ENCODE measurements at places on chromosomes 5 and 9. TPM values are rescaled to one million over a fixed set of nuclear protein-coding genes. Genes with fewer than 3 reads are reported as not detected.

OR1Q1 gene
- total RNA-seq: not detected

DNA sequence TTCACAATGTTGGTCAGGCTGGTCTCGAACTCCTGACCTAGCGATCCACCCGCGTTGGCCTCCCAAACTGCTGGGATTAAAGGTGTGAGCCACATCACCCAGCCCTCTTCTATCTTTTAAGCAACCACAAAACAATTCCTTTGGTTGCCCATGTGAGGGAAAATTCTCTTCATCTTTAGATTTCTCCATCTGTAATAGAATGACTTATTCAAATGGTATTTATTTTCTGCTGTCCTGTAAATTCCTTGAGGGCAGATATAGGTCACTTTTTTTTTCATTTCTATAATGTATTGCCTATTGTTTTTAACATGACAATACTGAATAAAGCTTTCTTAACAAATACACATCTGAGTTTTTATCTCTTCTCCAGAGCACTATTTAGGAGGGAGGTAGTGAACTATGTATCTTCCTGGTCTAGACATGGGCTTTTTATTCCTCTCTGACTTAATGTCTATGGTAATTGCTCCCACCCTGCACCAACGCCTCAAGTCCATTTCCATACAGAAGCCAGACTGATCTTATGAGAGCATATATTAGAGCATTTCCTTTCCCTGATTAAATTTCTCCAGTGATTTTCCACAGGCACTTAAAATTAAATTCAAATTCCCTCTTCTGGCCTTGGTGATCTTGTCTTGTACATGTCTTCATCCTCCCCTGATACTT is 595.6 kb downstream of the CAAP1 start:
- no peak for DNase-seq

PAEP gene
- total RNA-seq: not detected

- no peak for DNase-seq
Observed at GRCh38 chr5:82884821-82885471, 192.2 kb downstream of the TMEM167A start.

DNA sequence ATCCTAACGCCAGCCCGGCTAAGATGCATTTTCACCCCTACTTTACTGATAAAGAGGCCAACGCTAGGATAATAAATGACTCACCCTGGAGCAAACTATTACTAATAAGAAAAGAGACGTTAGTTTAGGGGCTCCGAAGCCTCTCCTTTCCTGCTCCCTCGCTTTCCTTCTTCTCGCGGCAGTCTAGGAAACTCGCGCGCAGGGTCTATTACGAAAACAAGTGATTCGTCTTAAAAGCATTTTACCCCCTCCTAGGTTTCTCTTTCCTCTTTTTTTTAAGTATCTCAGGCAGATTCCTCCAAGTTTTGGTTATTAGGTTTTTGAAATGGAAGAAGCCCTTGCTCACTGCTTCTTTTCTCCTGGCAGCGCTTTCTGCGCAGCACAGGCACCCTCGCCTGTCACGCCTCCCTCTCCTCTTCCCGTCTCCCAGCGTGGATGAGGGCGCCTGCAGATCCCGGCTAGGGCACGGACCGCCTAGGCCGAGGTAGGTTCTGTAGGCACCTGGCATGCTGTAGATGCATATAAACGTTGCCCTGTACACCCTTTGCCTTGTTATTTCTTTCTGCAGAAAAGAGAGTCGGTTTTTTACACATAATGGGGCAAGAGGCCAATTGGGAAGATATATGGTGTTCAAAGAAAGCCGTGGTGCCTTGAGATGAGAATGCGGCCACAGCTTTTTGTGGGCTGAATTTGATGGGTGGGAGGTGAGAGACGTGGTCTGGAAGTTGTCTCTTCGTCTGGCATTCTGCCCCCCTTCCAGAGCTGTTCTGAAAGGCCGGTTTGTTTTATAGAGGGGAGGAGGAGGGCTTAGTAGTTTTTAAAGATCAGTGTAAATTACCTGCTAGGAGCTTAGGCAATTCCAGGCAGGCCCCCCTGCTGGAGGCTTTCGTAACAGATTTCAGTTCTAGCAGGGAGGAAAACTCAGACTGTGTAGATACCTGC is 983 bp downstream of the GCNT1 start:
- DNase-seq: no peak

DNA sequence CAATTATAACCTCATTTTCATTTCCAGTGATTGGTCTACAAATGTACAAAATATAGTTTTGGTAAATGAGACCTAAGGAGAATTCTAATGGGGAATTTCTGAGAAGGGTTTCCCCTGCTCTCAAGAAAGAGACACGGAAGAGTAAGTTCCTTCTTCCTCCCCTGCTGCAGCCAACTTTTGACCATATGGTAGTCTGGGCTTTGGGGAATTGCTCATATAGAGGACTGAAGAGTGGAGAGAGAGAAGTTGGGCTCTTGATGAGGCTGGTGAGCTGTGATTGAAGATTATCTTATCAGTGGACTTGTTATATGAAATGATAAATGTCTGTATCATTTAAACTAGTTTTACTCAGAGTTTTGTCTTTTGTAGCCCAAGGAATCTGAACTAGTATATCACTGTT is 4.3 kb upstream of the LNPEP start:
- DNase-seq: no peak

GRCh38 chr5:140325486-140325885 is 20.9 kb downstream of the HBEGF start:
- no peak for DNase-seq

SPATA9 gene
- total RNA-seq: not detected

DNA sequence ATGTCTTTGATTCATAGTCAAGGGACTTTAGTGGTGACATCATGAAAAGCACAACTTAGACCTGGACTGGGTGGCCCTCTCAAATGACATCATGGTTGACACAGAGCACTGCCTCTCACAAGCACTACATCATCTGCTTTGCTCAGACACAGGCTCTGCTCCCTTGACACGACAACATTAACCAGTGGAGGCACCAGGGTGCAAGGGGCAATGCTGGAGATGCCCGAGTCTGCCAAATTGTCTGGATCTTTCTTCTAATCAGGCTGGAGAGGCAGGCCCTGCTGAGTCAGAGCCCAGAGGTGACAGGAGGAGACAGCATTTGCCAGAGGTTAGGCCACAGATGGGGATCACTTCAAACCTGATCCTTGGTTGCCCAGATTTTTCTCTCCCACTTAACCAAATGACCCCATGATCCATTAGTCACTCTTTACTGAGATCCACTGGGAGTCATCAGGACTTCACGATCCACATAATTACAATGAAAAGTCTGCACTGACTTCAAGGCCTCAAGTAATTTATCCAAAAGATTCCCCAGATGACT is 174.4 kb downstream of the SLIT3 start:
- no peak for DNase-seq

NNT gene
- total RNA-seq: 26.0 TPM

DNA sequence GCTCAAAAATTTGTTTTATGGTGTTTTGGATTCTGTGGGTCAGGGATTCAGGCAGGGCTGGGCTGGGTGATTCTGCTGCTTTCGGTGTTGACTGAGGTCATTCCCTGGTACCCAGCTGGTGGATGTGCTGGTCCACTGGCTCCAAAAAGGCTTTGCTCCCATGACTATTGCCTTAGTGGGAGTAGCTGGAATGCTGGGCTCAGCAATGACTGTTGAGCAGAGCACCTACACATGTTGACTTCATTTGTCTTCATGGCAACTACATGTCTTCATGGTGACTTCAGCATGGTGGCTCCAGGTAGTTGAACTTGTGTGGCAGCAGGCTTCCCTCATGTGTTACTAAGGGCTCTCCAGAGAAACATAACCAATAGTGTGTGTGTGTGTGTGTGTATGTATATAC is 297.2 kb downstream of the DOCK8 start:
- no peak for DNase-seq

LAMC3 gene
- 0.05 TPM for total RNA-seq

FBLL1 gene
- not detected for total RNA-seq

- DNase-seq: no peak
Observed at GRCh38 chr5:154351566-154351965, 94.2 kb upstream of the SAP30L start.

DNA sequence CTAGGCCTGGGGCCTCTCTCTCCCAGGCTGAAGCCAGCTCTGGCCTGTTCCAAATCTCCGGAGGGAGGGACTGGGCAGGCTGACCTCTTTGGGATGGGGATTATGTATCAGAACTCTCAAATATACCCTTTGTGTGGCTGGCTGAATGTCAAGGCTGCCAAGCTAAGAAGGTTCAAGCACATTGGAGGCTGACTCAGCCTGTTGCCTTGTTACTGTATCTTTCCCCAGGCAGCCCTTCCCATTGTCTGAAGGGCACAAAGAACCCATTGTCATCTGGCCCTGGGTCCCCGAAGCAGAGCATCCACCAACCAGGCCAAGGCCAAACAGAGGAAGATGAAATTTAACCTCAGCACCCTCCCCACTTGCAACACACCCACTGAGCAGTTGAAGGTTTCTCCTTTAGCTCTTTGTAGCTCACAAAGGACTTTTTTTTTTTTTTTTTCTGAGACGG is 7.3 kb upstream of the SPARC start:
- DNase-seq: no peak

GRCh38 chr5:179533907-179534306 is 16.4 kb upstream of the RUFY1 start:
- DNase-seq: no peak

DNA sequence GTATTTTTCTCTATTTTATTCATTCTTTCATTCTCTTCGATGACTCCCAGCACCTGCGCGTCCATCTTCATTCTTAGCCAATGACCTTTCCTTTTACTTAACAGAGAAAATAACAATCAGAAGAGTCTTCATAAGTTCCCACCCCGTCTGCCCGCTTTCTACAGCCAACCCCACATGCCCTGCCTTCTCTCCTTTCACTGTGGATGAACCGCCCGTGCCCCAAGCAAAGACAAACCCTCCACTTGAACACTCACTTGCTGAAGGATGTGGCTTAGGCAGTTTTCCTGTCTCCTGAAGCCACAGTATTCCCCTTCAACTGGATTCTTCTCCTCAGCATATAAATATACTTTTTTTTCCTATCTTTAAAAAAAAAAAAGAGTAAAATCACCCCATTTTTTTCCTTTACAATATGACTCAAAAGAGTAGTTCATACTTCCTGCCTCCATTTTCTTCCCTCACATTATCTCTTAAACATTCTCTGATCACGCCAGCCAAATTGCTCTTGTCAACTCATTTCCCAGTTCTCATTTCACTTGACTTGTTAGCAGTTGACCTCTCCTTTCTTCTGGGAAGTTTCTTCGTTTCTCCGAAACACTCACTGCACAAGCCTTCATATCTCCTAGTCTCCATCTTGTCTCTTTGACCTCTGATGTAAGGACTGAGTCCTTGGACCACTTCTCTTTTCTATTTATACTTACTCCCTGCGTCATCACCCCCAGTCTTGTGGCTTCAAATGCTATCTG is 11.1 kb downstream of the NIPSNAP3B start:
- no peak for DNase-seq

ZMYND19 gene
- 122 TPM for total RNA-seq

PHYHD1 gene
- not detected for total RNA-seq

- DNase-seq: no peak
Observed at GRCh38 chr5:96006291-96006690, 44.6 kb upstream of the ELL2 start.

DNA sequence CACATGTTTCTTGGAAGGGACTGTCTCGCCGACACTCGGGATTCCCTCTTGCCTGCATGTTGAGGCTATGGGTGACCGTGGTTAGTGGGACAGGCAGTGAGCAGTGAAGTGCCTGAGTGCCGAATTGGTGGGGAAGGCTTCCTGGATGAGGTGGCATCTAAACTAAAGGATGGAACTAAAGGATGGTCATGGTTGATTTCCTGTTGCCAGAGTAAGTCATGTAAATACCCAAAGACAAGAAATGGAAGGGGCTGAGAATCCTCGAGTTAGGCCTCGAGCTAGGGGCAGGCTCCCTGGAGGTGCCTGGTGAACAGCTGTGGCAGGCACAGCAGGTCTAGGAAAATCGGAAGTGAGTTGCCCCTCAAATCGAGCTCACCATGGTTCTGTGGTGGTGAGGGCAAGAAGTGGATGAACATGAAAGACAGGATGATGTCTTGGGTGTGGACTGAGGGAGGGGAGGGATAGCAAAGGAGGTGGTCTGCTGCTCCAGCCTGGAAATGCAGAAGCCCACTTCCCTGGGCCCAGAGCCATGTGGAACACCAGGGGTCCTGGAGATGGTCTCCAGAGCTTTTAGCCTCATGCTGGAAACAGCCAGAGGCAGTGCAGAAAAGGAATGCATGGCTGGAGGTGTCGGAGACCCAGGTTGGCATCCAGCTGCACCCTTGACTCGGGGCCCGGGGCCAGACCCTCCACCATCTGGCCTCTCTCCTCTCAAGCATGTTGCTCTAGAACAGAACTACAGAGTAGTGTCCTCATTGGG is 12.2 kb downstream of the CD74 start:
- no peak for DNase-seq

DNA sequence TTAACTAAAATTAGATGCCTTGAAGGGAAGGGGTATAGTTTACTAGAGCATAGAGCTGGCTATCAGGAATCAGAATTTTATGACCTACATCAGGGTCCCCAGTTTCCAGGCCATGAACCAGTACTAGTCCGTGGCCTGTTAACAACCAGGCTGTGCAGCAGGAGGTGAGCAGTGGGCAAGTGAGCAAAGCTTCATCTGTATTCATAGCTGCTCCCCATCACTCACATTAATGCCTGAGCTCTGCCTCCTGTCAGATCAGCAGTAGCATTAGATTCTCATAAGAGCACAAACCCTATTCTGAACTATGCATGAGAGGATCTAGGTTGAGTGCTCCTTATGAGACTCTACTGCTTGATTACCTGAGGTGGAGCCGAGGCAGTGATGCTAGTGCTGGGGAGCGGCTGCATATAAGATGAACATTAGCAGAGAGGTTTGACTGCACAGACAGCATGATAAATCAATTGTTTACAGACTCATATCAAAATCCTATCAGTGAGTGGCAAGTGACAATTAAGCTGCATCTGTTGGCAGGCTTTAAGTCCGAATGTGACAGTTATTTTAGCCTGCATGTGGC is 44.6 kb downstream of the TAF11L14 start:
- no peak for DNase-seq

All from activated T-cell treated with anti-CD3 and anti-CD28 coated beads, Interleukin-2, amount 50 U/mL, for 4 hours (primary cell).